ENCODE measurements at places on chromosomes 3 and 15. TPM values are rescaled to one million over a fixed set of nuclear protein-coding genes. Genes with fewer than 3 reads are reported as not detected.

- no peak for DNase-seq
Measured at GRCh38 chr15:50556642-50557371, 10.3 kb upstream of the USP50 start.

DNA sequence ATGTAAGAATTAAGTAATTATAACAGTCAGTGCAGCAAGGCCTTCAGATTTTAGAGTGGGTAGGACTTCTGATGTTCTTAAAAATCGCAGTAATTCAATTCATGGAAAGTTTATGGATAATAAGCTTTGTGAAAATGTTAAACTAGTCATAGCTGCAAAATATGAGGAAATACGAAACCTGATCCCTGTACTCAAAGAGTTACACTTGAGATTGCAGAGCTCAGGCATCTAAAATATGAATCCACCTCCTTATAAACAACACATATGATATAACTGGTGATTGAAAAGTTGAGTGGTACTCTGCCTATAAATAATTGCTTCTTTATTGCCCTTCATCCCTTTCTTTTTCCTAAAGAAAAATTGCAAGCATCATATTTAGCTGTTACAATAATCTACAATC is 473.3 kb downstream of the OTOL1 start:
- no peak for DNase-seq

DNA sequence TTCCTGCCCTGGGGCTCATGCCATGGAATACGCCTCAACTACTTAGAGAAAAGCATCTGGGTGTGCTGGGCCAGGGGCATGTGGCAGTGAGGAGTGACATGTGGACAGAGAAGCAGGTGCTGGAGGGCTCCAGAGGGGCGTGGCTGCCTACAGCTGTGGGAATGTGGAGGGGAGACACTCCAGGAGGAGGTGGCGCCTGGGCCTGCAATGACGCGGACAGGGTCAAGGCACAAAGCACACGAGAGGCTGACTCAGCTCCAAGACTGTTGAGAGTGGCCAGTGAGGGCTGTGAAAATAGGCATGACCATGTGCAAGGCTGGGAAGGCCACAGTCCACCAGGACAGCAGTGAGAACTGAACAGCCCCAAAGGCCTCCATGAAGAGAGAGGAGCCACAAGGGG is 48.5 kb downstream of the PTH1R start:
- DNase-seq: peak; percentile 61

DNA sequence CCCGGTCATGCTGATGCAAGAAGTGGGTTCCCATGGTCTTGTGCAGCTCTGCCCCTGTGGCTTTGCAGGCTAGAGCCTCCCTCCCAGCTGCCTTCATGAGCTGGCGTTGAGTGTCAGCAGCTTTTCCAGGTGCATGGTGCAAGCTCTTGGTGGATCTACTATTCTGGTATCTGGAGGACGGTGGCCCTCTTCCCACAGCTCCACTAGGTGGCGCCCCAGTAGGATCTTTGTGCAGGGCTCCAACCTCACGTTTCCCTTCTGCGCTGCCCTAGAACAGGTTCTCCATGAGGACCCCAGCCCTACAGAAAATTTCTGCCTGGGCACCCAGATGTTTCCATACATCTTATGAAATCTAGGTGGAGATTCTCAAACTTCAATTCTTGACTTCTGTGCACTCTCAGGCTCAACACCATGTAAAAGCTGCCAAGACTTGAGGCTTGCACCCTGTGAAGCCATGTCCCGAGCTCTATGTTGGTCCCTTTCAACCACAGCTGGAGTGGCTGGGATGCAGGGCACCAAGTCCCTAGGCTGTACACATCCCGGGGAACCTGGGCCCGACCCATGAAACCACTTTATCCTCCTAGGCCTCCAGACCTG is 238.4 kb upstream of the MDFIC2 start:
- DNase-seq: peak; percentile 71

- DNase-seq: no peak
Measured at GRCh38 chr3:42101048-42101447, 9.9 kb downstream of the TRAK1 start.

DNA sequence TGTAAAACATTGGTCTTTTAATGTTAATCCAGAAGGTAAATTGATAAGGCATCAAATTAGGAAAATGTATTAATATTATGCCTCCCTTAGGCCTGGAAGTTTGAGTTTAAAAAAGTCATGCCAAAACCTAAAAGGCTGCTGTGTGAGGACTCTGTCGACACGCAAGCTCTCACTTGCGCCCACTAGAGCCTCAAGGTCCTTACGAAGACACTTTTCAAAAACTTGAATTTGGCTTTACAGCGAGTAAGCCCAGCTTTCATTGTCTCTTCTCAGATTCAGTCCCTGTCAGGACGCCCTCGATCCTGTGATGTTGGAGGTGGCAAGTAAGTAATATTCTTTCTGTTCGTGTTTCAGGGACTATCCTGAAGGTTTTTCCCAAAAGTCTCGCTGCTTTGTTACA is 89.7 kb downstream of the CRTC3 start:
- no peak for DNase-seq

DNA sequence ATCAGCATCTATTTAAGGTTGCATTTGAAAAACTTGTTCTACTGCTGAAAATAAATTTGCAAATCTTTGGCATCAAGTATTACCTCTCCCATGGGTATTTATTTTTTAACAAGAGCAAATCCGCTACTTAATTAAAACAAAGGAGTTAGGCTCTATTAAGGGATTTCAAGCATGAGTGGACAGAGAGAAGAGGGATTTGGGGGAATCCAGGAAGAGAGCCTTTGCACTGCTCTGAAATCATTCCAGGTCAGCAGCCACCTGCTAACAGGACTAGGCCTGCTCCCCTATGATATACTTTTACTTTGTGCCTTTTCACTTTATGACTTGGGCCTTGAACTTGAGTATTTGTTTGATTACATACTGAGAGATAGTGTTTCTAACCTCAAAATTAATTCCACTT is 57.1 kb downstream of the IQCH start:
- DNase-seq: no peak

DNA sequence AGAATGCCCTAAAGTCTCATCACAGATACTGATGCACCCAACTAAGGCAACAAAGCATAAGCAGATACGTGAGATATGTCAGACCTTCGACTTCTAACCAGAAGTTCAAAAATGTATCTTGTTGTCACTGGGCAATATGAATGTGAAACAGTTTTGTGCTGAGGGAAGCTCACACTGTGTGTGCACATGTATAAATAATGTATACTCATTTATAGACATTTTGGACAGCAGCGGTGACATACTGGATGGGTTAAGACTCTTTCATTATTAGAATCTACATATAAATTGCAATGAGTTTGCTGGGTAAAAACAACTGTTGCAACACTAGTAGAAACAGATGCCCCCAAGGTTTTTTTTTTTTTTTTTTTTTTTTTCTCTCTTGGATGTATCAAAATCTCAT is 37.9 kb downstream of the TIGIT start:
- no peak for DNase-seq

DNA sequence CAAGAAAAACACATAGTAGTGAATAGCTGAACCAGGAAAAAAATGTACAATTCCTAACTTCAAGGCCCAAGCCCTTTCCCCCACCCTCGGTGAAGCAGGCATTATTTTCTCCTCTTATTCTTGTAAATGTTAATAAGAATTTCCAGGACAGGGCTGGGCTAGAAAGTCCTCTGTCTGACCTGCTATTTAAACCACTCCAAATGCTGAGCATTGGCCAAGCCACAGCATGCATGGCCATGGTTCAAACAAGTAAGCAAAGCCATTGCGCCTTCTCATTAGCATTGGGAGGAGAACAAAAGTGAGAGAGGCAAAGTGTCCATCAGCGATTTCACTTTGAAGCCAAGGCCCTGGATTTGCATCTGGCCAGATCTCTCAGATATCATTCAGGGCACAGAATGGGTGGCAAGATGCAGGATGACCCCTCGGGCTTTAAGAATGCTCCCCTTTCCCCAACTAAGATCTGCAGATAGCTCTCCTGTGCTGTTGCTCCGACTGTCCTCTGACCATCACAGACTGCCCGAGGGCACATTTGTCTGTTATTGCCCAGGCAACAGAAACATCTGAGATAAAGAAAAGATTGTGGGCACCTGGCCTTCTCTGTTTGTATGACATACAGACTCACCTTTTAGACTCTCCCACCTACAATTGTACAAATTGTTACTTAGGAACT is 46.3 kb downstream of the CEMIP start:
- no peak for DNase-seq

Gene CCK
- total RNA-seq: 6.9 TPM

Gene CDV3
- total RNA-seq: 102 TPM

Gene HTR3E
- total RNA-seq: not detected
